ENCODE measurements at places on chromosomes 2 and 18.
A peak's percentile ranks its signal among the peaks of the same experiment; 100 is the strongest.

DNA sequence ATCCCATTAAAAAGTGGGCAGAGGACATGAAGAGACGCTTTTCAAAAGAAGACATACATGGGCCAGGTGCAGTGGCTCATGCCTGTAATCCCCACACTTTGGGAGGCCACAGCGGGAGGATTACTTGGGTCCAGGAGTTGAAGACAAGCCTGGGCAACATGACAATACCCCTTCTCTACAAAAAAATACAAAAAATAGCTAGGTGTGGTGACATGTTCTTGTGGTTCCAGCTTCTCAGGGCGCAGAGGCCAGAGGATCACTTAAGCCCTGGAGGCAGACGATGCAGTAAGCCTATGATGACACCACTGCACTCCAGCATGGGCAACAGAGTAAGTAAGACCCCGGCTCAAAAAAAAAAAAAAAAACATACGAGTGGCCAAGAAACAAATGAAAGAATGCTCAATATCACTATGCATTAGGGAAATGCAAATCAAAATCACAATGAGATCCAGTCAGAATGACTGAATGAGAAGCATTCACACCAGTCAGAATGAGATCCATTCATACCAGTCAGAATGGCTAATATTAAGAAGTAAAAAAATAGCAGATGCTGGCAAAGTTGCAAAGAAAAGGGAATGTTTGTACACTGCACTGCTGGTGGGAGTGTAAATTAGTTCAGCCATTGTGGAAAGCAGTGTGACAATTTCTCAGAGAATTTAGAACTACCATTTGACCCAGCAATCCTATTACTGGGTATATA is 550.2 kb upstream of the SLC39A10 start:
- no peak for DNase-seq

DNA sequence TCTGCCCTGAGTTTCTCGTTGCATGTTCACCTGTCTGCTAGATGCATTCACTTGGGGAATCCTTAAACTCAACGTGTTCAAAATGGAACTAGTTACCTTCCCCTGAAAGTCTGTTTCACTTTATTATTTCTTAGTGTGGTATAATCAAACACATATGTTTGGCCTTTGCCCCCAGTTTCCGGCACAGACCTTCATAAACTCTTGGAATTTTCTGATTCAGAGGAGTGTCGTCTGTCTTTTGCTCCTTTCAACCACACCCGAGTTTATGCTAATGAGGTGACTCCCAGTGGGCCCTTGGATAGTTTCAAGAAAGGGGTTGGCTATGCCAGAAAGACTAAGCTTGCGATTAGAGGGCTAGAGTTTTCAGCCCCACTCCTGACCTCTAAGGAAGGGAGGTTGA is 198.9 kb downstream of the CDCA7 start:
- no peak for DNase-seq

DNA sequence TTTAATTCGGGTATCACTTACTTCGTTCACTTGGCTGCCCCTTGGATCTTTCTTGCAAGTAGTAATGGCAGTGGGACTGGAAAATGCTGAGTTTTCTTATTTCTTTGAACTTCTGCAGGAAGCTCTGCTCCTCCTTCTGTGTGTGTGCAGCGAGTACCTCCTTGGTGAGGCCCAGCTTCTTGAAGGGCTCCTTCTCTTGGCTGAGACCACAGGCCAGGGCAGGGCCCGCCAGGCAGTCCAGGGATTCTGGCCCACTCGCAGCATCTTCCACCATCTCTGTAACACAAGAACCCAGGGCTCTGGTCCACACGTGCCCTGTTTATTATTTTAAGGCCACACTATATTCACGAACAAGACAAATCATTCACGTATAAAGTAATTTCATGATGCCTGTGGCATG is 15.8 kb upstream of the HES6 start:
- DNase-seq = no peak

DNA sequence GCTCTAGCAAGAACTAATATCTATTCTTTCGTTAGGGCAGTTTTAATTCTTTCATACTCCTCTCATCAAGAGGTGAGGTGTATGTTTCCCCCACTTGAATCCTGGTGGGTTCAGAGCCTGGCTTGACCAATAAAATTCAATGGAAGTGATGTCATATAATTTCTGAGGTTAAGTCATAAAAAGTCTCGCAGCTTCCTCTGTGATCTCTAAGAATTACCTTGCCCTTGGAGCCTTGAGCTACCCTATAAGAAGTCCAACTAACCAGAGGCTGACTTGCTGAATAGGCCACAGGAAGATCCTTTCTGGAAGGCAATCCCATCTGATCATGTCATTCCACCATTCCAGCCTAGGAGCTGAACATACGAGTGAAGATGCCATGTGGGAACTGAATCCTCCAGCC is 26.1 kb upstream of the INO80D start:
- DNase-seq = no peak

- no peak for DNase-seq
These were observed 155.0 kb downstream of the EIPR1 start for GRCh38 chr2:3222636-3223035.

DNA sequence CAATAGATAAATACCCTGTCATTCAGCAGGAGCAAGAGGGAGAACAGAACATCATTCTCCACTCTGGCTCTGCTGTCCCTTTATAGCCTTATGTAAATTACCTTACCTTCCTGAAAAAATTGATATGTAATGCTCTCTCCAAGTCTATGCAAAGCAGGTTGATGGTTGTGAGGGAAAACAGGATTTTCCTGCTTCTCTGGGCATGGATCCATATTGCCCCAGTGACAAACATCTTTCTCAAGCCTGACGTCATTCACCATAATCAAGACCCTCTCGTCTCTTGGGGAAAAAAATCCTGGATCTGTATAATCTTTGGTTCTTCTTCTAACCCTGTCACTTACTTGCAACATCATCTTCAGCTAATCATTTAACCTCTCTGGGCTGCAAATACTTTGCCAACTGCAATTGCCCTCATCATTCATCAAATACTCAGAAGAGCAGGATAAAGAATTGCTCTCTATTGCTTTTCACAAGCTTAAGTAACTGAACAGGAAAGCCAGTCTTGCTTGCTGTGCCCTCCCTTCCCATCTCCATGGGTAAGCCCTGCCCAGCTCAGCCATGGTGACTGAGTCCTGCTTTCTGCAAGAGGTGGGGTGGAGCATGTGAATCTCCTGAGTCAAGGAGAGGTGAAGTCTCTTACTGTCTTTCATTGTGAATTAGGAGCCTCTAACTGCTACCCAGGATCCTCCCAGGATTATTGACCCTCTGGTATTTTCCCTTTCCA is 123.7 kb upstream of the KLF7 start:
- DNase-seq = no peak

DNA sequence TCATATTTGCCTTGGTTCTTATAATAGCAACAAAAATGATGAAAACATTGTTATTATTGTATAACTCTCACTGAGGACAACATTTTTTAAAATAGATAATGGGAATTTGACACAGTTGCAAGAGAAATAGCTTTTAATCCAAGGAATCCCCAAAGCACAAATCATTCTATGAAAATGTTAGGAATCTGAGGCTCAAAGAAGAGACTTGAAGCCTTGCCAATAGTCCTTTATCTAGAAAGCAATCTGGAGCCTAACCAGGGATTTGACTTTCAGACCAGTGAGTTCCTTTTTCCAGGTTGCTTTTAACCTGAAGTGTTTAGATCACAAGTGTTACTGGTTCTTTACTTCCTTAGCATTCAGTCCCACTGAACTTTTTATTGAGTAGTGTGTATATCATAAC is 574.5 kb upstream of the ZEB2 start:
- DNase-seq = no peak

DNA sequence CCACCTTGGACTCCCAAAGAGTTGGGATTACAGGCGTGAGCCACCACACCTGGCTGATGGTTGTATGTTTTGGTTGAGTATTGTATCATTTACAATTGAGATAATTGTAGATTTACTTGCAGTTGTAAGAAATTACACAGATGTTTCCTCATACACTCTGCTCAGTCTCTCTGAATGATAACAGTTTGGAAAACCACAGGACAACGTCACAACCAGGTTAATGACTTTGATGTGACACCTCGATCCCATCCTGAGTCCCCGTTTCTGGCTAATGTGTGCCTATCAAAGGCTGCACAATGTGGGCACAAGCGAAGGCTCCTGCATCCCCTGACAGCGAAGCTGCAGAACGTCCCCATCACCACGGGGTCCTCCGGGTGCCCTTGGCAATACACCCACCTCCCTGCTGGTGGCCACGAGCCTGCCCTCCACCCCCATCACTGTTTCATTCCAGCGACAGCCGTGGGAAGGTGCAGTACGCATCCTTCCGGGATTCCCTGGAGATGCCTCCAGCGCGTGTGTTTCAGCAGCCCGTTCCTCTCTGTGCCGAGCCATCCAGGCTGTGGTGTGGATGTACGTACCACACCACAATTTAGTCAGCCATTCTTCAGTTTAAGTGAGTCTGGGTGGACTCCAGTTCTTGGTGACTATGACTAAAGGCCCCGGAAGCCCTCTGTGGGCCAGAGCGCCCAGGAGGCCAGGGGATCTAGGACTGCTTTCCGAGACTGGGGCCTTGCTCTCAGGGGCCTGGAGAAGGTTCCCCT is 4.3 kb upstream of the PDCD1 start:
- DNase-seq = no peak

DNA sequence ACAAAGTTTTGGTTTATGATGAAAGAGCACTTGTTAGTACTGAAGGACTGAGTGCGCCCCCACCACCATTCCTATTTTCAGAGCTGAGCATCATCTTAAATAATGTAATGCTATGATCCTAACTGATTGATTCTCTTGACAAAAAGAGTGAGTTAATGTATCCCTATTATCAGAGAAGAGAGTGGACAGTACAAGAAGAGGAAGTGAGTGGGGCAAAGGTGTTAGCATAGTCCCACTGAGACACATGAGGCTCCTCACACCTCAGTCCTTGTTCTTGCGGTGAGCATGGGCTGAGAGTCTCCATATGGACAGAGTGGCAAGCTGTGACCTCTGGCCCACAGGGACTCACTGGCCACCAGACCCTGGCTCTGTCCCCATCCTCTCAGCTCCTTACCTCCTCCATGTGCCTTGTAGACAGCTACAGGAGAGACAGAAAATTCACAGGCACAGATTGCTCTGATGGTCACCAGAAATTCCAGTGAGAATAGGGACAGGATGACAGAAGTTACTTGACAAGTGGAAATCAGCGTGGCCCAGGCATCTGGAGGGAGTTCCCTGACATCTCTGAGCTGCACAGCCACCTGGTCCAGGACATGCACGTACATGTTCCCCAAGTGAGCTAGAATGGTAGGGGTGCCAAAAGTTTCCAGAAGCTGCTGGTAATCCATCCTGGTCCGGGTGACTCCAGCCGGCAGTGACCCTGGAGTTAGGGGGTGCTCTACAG is 32.6 kb downstream of the NAPG start:
- no peak for DNase-seq

DNA sequence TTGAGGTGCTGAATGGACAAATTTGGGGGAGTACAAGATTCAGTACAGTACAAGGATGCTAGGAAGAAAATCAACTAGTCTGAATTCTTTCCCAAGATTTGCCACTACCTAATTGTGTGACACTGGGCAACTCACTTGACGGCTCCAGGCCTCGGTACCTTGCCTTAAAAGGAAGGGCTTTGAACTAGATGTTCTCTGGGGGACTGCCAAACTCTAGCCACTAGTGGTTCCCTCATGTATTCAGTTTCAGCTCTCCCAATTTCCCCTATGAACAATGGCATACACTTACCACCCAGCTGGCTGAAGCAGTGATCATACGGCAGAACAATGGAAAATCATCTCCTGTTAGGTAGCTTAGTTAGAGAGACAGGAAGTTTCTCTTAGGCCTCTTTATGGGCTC is 73.4 kb downstream of the VWC2L start:
- no peak for DNase-seq

GRCh38 chr2:45380131-45380836 is 230.8 kb downstream of the SRBD1 start:
- DNase-seq = no peak

DNA sequence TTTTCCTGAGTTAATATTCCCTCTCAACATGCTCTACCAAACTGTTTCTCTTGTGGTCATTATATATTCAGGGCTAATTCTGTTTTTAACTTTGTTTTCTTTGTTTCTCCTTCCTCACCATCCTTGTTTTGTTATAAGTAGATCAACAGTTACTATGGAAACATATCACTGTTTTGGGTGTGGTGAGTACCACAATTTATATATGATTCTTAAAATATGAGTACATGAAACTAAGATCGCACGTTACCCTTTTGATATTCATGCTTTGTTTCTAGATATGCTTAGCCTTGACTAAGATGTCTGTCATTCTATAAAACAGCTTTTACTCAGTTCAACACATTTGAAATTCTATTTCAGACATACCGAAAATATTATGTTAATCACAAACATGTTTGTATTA is 232.3 kb upstream of the ITGA4 start:
- no peak for DNase-seq

DNA sequence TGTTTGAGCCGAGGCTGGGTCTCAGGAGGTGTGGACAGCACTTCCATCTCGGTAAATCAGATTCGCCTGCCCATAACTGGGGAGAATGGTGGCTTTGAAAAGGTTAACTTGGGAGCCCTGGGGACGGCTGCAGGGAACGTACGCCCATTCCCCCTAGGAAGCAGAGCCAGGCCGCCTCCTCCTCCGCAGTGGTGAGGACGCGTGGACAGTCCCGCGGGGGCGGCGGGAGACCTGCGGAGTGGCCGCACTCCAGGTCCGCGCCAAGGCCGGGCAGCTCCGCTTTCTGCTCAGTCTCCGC is 845 bp upstream of the MYCN start:
- DNase-seq = peak; percentile 50

- no peak for DNase-seq
These were observed 2.6 kb downstream of the SCN7A start for GRCh38 chr2:166491461-166491860.

- no peak for DNase-seq
These were observed 82.2 kb downstream of the ADD2 start for GRCh38 chr2:70685771-70686171.

DNA sequence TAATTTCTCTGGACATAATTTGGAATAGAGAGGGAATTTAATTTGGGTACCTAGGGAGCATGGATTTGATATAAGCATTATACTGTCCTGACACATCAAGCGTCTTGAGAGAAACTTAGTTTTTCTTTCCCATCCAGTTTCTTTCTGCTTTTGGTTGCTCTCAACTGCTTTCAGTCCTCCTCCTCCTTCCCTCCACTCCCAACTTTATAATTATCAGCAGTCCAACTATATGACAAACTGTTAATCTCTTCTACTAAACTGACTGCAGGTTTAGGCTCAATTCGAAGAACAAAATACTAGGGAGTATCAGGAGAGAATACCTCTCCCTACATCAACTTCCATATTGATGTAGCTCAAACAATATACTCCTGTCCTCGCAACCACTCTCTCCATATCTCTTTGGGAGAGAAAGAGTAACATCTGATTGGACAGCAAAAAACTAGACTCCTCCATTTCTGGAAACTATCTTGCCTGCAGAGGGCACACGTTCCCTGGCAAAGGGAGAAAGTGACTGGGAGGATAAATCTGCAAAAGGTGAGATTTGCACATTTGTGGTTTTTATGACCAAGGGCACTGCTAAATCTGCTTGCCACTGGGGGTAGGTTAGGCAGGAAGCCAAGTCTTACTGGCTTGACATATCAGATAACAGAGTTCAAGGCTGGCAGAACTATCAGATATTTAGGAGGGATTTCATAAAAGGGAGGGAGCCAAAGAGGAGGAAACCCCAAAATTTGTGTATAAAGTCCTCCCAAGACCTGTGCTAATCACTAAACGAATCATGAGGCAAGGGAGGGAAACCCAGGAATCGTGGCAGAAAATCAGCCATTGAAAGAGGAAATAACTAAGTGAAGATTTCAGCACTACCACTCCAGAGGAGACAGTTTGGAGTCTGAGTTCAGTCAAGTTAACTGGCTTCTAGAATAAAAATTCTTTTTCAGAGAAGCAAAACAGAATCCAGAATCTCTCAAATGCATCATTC is 40.0 kb downstream of the ICA1L start:
- peak; percentile 55 for DNase-seq

GRCh38 chr18:27855486-27855885 is 321.4 kb downstream of the CDH2 start:
- no peak for DNase-seq
